ENCODE measurements at places on chromosomes 4 and X.

GRCh38 chr4:165986956-165987698 lies 114.1 kb downstream of the TLL1 start:
- DNase-seq: no peak

DNA sequence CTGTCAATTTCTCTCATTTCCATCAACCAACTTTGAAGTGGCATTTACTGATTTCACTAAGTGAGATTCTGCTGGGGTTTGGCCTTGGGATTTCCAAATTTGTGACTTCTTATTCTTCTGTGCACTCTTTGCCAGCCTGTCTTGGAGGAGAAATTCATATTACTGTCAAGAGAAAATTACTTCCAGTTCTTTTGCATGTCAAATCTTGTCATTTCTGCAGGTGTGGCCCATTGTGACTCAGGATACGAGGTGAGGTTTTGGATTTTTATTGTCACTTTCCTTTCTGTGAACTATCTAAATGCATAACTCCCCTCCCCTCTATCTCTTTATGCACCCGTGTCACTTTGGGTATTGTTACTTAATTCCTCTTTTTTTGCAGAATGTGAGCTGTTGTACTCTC lies 102.6 kb upstream of the GUCY1A1 start:
- no peak for DNase-seq

GRCh38 chr4:55346851-55347255 lies 811 bp downstream of the SRD5A3 start:
- no peak for DNase-seq

- DNase-seq: no peak
Observed at GRCh38 chr4:147853706-147854105, 121.8 kb downstream of the ARHGAP10 start.

DNA sequence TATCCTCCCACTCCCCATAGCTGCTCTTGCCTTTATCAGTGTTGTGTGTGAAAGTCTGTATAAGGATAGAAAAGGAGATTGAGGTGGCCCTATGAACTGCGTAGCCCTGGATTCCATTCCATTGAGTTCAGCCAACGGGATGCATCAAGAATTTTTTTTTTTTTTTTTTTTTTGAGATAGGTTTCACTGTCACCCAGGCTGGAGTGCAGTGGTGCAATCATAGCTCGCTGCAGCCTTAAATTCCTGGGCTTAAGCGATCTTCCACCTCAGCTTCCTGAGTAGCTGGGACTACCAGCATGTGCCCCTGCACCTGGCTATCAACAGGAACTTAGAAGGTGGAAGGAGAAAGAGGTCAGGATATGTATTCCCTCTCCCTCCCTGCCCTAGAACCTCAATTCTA lies 187.2 kb upstream of the SPRY1 start:
- DNase-seq: no peak

GRCh38 chrX:121008920-121009319 lies 23.4 kb upstream of the CT47A1 start:
- DNase-seq: no peak

DNA sequence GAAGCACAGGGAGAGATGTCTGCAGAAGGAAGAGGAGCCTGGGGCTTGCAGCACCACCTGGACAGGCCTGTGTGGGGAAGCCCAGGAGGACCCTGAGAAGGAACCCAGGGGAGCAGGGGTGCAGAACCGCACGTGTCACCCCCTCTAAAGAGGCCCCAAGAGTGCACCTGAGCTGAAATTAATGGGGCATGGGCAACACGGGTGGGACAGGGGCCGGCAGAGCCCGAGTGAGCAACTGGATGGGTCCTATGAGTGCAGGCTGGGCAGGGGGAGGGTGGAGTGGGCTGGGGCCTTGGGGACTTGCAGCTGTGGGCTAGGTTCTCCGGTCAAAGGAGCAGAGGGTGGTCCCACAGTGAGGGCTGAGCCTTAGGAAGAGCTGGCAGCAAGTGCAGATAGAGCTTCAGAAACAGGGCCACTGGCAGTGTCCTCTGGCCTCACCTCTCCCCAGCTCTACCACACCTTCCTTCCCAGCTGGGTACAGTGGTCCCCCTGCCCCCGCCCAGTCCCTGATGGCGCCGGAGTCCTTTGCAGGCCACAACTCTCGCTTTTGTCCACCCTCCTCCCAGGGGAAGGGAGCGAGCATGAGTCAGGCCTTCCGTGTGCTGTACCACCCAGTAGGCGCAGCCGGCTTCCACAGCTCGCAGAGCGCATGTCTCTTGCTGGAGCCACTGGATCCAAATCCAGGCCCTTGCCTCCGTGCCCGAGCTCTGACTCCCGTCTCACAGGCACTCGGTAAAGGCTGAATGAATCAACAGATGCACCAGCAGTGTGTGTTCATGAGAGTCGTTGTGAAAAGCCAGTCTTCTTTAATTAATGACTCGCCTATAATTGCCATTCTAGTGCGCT lies 131.6 kb downstream of the HMX1 start:
- DNase-seq: no peak

DNA sequence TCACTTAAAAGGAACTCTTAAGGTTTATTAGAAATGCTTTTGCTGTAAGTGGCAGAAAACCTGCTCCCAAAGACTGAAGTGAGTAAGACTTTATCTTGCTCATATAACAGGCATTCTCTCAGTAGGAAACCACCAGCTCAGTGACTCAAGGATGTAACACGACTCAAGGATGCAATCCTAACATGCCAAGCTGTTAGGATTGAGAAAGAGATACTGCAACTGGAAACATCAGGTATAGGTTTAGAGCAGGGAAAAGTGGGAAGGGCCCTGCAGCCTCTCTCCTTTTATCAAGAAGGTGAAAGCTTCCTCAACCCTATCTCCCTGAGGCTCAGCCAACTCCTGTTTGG lies 11.9 kb upstream of the SLC9A7 start:
- no peak for DNase-seq

- DNase-seq: no peak
Observed at GRCh38 chr4:113576947-113577678, 184.4 kb downstream of the CAMK2D start.

- DNase-seq: no peak
Observed at GRCh38 chr4:14125375-14126129, 498.0 kb upstream of the BOD1L1 start.

GRCh38 chrX:93637591-93637990 lies 35.8 kb downstream of the NAP1L3 start:
- DNase-seq: no peak

DNA sequence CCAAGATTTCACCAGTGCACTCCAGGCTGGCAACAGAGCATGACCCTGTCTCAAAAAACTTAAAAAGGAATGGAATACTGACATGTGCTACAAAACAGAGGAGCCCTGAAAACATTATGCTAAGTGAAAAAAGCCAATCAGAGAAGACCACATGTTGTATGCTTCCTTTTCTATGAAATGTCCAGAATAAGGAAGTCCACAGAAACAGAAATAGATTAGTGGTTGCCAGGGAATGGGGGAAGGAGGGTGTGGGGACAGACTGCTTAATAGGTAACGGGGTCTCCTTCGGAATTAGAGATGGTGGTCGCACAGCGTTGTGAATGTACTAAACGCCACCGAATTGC lies 30.1 kb upstream of the KIAA0232 start:
- DNase-seq: no peak
